Bronchial smooth muscle cell (primary cell): ENCODE measurements at places on chromosomes 7 and 10. TPM values are rescaled to one million over a fixed set of nuclear protein-coding genes. Genes with fewer than 3 reads are reported as not detected.

GNA12 gene
- total RNA-seq: 16.5 and 37.0 TPM in 2 replicates

CAMK2G gene
- total RNA-seq: 18.0 and 23.8 TPM in 2 replicates

SUGCT gene
- total RNA-seq: 18.8 and 21.0 TPM in 2 replicates

LRRD1 gene
- total RNA-seq: under 0.01 TPM in 1 of 2 replicates, not detected in the other

DEPP1 gene
- total RNA-seq: 24.1 and 100 TPM in 2 replicates

KIAA1549 gene
- total RNA-seq: 0.52 and 0.63 TPM in 2 replicates

TMEM236 gene
- total RNA-seq: under 0.01 TPM in 1 of 2 replicates, not detected in the other

RNF148 gene
- 0.16 and 0.26 TPM in 2 replicates for total RNA-seq

ZC3HAV1 gene
- 17.7 and 21.4 TPM in 2 replicates for total RNA-seq

FAM180A gene
- total RNA-seq: 14.7 and 20.2 TPM in 2 replicates
